ENCODE measurements at places on chromosomes 2 and 18. TPM values are rescaled to one million over a fixed set of nuclear protein-coding genes. Genes with fewer than 3 reads are reported as not detected.

MPV17 gene
- 73.2 TPM for total RNA-seq

CRYGC gene
- total RNA-seq: not detected

NOL4 gene
- not detected for total RNA-seq

NEU4 gene
- not detected for total RNA-seq

IL1R1 gene
- total RNA-seq: 2.3 TPM

NEMP2 gene
- 2.4 TPM for total RNA-seq

All from airway epithelial cell (primary cell).